CD4-positive, alpha-beta memory T cell (primary cell): ENCODE measurements at places on chromosomes 7 and 10.

- no peak for DNase-seq
These were observed 12.4 kb upstream of the SAMD8 start for GRCh38 chr10:75098902-75099673.

DNA sequence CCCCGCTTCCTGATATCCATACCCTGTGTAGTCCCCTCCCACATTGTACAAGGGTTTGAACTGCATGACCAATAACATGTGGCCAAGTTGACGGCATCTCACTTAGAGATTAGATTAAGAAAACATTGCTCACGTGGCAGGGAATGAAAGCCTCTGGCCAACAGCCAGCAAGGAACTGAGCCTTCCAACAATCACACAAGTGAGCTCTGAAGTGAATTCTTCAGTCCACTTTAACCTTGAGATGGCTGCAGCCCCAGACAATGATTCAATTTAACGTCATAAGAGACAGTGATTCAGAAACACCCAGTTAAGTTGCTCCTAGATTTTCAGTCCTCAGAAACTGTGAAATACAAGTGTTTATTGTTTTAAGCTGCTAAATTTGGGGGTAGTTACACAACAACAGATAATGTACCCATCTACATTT lies 165.9 kb upstream of the PLXNA4 start:
- DNase-seq: no peak

DNA sequence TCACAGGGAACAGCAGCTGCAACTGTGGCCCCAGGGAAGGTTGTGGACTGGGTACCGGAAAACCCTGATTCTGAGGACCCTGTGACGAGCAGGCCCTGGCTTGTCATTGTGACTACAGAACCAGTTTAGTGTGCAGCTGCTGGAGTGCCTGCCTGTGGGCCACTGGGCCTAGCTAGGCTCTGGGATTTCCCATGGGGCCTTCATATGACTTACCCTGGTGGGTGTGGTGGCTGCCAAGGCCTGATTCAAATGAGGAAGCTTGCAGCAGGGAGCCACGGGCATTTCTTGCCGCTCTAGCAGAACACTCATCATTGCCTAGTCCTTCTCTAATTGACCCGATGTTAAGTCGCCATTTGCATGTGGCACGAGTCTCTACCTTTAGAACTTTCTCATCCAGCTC lies 14.7 kb upstream of the CAMK2G start:
- no peak for DNase-seq

DNA sequence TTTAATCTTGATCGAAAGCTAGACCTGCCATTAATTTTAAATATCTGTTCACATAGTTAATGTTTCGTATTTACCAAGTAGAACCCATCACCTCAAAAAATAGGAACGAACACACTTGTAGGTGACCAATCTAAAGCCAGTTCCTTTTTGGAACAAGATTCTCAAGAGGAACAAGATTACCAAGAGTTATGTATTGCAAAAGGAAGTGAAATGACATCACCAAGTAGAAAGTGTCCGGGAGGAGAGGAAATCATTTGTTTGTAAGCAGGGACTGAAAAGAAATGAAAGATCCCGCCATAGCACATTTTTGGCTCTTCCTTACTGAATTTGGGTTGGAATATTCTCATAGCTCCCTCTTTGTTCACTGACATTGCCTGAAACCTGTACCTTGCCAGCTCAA lies 1200.5 kb downstream of the SORCS1 start:
- no peak for DNase-seq

DNA sequence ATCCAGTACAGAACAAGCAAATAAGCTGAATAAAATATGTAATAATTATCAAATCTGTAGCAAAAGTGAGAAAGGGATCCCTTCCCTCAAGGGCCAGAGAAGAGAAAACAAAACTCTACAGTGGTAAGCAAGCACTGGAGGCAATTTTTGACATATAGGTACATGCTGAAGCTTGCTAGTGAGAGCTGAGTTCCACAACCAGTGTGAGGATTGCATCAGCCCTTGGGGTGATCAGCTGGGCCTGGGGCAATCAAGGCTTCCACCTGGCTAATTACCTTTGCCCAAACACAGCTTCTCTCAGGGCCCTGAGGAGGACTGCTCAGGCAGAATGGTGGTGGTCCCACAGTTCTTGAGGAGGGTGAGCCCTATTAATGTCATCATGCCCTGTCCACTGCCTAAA lies 134.4 kb upstream of the DLX6 start:
- no peak for DNase-seq
